ENCODE measurements at places on chromosomes 13 and 19. TPM values are rescaled to one million over a fixed set of nuclear protein-coding genes. Genes with fewer than 3 reads are reported as not detected.

The C2CD4C gene
- 0.17 TPM for total RNA-seq

The OR7C1 gene
- not detected for total RNA-seq

The FPR2 gene
- total RNA-seq, result not detected

The TMPRSS9 gene
- under 0.01 TPM for total RNA-seq

The MBD3L2 gene
- not detected for total RNA-seq

The YJEFN3 gene
- 0.51 TPM for total RNA-seq

The GNA15 gene
- total RNA-seq, result not detected

The DLEU7 gene
- total RNA-seq, result not detected

The PROZ gene
- total RNA-seq, result not detected

The ASF1B gene
- 0.26 TPM for total RNA-seq

The VSTM2B gene
- not detected for total RNA-seq

The NMRK2 gene
- total RNA-seq, result not detected

The CCDC61 gene
- total RNA-seq, result 8.9 TPM

The FGF14 gene
- total RNA-seq, result 7.8 TPM

The CD320 gene
- 9.8 TPM for total RNA-seq

The CEACAM6 gene
- total RNA-seq, result not detected

The RNF113B gene
- total RNA-seq, result not detected

The ZNF844 gene
- 15.4 TPM for total RNA-seq

The LRRC8E gene
- 2.6 TPM for total RNA-seq

The GNG8 gene
- total RNA-seq, result not detected

The IGFLR1 gene
- total RNA-seq, result 0.51 TPM

The SPTBN4 gene
- 6.6 TPM for total RNA-seq

The SULT2B1 gene
- total RNA-seq, result not detected

The FGF9 gene
- total RNA-seq, result 0.33 TPM

The DNM2 gene
- total RNA-seq, result 76.8 TPM

The ZNF563 gene
- 5.3 TPM for total RNA-seq

The FFAR1 gene
- not detected for total RNA-seq

The SELENOW gene
- total RNA-seq, result 142 TPM

The IL11 gene
- 0.66 TPM for total RNA-seq

The ZNF723 gene
- total RNA-seq, result not detected

The KL gene
- under 0.01 TPM for total RNA-seq
